Inflammatory macrophage treated with lipopolysaccharide for 4 hours (primary cell): ENCODE measurements at places on chromosomes 4 and X.
A peak's percentile ranks its signal among the peaks of the same experiment; 100 is the strongest.

DNA sequence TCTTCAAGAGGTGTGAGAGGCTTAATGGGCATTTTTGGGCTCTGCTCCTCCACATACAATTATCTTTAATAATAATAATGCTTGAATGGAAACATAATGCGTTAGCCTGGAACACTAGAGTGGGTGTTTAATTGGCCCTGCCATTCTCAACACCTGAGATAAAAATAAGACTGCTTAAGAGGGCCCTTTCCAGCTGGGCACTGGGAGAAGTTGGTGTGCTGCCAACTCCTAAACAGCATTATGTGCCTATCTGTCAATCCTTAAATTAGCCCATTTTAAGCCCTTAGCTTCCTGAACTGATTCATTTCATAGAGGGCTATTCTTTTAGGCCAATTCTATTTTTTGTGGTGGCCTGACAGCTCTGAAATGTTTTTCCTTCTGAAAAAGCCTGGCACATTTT is 211.1 kb upstream of the ZIC3 start:
- no peak for DNase-seq

DNA sequence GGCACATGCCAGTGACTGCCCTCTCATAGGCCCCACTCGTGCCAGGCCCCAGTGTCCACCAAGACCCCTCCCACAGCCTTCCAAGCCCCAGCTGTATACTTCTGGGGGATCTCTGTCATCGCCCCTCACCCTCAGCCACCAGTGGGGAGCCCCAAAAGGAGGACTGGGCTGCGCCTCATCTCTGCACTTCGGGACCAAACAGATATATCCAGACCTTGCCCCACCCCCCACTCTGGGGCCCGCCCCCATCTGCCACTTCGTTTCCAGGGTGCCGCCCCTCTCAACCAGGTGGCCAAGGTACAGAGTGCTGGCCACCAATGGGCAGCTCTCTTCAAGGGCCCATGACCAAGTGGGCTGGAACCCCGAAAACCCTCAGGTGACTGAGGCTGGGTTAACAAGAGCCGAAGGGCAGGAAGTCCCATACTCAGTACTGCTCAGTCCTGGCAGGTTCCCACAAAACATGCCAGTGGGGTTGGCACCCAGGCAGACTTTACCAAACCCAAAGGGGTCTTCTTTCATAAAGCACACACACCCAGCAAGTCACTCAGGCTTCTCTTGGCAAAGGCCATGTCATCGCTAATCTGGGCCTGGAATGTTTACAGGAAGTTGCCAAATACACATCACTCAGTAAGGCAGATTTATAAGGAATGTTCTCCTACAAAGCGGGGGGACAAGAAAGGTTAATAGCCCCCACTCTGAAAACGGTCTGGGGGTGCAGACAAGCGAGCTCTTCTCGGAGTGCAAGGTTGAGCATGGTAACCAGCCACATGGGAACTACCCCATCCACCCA is 4.4 kb downstream of the ZFYVE28 start:
- no peak for DNase-seq

DNA sequence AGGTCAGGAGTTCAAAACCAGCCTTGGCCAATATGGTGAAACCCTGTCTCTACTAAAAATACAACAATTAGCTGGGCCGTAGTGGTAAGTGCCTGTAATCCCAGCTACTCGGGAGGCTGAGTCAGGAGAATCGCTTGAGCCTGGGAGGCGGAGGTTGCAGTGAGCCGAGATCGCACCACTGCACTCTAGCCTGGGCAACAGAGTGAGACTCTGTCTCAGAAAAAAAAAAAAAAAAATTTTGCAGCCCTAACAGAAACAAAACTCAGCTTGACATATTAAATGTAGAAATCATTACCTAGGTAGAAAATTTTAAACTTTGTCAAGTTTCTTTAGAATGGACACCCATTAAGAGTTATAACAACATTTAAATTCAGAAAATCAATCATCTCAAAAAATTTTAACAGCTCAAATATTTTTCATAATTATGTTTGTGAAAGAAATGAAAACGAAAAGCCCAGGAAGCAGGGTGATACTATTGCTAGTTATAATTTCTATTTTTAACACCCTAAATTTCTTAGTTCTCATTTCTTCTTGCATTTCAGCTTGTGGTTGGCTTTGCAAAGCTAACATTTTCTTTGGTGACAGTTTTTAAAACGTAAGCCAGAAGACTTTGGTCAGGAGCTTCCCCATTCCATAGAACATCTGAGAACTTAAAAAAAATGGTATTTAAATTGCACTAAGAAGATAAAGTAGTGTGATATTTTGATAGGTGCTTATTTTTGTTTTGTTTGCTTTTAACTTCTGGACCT is 33.3 kb upstream of the RBBP7 start:
- peak; percentile 20 for DNase-seq

DNA sequence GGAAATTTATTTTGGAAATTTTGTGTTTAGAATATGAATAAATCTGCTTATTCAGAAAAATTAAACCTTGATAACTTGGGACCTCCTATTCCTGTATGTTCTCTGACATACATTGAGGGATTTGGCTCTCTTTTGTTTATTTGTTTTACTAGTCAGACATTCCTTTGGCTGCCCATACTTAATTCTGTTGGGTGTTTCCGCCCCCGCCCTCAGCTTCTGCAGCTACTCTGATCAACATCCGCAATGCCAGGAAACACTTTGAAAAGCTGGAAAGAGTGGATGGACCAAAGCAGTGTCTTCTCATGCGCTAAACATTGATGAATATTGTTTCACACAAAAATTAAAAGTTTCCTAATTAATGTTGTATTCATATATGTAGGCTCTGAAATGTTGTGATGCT is 40.5 kb downstream of the RRAGB start:
- no peak for DNase-seq

DNA sequence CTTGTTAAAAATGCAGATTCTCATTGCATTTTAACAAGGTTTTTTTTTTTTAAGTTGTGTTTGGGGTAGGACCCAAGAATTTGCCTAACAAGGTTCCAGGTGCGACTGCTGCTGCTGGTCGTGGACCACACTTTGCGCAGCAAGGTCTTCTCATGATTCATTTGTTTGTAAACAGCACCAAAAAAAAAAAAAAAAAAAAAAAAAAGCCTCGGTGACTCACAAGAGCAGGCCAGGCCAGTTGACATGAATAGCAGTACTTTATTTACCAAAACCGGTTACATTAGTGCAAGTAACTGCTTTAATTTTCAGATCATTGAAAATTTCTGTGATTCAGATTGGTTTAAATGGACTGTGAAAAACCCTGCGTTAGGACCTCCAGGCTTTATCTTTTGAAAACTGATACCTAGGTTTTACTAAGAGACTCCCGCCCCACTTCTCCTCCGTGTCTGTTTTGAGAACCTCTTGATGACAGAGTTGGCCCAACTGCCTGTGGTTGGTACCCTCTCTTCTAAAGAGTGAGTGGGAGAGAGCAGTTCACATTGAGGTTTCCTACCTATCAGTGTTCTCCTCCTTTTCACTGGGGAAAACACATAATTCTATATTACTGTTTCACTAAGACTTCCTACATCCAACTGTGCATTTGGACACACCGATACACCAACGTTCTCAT is 86.2 kb downstream of the PHEX start:
- no peak for DNase-seq

GRCh38 chrX:104482757-104483156 is 83.2 kb upstream of the IL1RAPL2 start:
- DNase-seq: no peak

GRCh38 chr4:153362184-153362583 is 17.7 kb downstream of the MND1 start:
- DNase-seq: no peak

DNA sequence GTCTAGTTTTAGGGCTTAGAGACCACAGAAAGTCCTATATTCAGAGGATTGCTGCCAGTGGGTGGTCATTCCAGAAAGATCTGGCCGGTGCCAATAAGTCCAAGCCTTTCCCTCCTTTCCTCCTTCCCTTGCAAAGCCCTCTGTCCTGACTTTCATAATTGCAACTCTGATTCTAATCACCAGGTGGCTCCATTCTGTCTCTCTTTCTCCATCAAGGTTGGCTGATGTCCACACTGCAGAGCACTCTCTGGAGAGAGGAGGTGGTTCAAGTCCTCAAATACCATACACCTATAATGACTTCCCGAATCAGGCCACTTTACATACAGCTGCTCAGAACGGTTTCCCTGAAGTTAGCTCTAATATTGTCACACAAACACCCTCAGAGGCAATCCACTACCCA is 22.4 kb upstream of the ARMCX4 start:
- DNase-seq: no peak

GRCh38 chr4:185833055-185833598 is 21.1 kb upstream of the SORBS2 start:
- no peak for DNase-seq

GRCh38 chr4:13088726-13089658 is 395.1 kb downstream of the RAB28 start:
- no peak for DNase-seq

DNA sequence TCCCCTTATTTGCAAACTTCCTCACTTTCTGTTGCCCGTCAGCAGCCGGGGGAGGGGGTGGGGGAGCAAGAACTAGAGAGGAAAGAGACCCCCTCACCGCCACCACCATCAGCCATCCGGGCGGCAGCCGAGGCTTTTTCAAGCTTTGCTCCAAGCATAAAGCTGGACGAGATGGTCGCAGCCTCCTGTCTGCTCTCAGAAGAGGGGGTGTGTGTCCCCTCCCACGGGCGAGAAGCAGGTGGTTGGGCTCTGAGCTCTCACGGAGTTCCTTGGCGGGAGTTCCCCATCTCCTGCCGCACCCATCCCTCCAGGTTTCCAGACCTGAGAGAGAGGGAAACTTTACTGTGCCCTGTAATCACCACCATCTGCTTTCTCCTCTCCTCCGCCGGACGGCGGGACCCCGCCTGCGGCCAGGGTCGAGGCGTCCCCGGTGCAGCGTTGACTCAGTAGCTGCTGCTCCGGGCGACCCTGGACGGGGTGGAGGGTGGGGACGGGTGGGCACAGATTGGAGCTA is 4.7 kb upstream of the ARX start:
- no peak for DNase-seq

GRCh38 chr4:52889778-52890520 is 27.8 kb downstream of the RASL11B start:
- DNase-seq: no peak

DNA sequence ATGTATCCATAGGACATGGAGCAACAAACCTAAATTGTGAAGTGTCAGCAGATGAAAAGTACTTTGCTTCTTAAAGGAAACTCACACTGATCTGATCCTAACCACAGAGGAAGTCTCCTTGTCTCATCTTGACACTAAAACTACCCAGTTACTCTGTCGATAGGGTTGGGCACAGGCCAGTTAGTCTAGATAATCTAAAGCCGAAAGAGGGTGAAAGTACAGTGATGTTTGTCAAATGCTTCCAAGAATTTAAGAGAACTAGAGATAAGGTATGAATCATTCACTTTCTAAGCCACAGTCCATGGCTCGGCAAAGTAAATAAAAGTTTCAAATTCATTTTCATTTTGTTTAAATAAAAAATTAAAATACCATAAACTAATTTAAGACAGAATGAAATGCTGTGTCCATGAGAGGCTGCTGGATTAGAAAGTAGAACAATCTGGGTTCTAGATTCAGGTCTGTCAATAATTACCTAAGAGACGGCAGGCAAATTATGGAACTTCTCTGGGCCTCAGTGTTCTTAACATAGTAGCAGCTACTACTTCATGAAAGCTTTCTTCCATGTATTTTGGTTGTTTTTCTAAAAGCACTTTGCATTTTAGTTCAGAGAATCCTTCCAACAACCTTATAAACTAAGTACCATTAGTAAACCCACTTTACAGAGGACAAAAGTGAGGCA is 176.7 kb downstream of the LDB2 start:
- DNase-seq: no peak

DNA sequence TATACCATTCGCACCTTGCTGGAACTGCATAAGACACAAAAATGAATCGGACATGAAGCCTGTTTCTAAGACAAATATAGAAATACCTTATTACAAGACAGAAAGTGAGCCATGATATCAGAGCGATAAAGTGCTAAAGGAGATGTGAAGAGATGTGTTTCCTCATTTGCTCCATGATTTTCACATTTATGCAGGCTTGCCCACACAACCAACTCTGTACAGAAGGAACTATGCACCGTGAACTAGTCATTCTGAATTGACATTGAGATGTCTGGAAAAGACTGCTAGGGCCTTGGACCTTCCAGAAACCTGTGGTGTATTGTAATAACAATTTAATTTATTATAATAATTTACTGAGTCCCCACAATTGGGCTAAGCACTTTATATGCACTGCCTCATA is 38.6 kb upstream of the TXK start:
- DNase-seq: no peak

DNA sequence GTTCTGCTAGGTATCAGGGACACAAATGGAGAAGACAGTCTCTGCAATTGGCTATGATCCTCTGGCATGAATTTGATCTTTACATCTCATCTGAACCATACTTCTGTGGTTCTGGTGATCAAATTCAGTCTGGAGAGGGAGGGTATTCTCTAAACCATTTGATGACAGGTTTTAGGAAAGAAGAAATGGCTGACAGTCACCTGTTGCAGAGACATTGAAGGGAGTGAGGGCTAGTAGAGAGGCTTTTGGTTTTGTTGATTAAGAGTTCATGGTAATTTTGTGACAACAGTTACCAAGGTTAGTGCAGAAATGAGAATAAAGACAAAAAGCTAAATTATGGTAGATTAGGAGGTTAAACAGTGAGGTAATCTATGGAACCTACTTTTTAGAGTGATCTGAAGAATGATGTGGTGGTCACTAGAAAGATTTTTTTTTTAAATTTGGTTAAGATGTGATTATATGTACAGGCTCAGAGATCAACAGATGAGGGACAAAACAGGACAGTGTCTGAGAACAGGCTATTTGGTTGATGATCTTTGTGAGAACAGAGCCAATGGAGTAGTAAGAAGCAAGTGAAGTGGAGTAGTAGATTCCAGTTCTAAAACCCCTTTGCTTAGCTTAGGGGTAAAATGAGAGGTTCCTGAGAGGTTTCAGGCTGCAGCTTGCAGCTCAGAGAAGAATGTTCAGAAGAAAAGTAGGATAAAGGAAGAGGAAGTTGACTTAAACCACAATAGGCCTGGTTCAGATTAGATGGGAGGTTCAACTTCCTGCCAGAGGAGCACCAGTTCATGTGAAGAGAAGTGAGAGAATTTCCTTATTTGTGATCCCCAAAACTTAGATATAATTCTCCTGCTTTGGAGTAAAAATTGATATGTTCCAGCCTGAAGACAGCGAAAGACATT is 34.7 kb downstream of the VSIG4 start:
- DNase-seq: peak; percentile 61

DNA sequence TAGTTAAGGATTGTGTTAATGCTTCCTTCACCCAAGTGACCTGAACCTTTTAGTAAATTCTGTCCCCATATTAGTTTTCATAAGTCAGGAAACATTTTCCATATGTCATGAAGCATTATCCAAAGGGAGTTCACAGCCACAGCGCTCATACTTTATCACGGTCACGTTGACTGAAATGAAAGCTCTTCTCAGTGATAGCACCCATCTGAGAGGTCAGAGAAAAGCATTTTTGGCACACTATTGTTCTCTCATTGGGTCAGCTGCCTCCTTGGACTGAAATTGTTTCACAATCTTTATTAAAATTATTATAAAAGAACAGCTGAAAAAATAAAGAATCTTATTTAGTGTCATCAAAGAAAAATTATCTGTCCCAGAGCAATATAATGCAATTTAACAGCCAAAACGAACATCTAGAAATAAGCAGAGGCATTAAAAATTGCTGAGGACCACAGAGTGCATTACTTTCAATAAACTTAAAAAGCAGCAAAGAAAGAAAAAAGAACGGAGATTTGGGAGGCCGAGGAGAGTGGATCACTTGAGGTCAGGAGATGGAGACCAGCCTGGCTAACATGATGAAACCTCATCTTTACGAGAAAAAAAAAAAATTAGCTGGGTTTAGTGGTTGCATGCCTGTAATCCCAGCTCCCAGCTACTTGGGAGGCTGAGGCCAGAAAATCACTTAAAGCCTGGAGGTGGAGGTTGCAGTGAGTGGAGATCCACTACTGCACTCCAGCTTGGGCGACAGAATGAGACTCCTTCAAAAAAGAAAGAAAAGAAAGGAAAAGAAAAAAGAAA is 680.8 kb upstream of the FAM241A start:
- DNase-seq: no peak
